ENCODE measurements at places on chromosomes 5 and 9.

GRCh38 chr9:80928697-80929096, 760.6 kb downstream of the TLE1 start:
- DNase-seq: no peak

DNA sequence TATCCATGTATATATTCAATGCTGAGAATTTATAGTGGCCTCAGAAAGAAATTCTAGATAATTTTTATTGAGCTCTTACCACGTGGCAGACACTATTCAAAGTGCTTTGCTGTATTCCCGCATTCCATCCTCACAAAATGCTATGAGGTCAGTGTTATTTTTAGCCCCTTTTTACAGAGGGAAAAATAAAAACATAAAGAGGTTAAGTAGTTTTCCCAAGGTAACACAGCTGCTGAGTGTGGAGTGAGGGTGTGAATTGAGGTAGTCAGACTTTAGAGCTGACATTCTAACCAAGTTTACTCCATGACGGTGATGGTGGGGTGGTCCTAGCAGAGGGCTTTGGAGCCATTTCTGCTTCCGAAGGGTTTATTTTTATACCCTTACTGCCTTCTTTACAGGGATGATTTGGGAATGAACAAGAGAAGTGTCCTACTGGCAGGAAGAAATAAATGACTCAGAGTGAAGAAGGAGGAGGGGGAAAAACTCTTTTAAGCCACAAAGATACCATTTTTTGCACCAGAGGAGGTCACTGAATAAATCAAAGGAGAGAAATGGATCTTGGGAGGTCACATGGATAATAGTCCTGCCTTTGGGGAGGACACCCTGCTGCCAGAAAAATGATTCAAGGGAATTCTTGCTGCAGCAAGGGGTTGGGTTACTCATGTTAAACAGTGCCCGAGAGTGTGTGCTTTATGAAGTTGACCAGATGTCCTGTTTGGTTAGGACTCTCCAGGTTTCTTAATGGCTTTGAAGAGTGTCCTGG, 76.1 kb downstream of the HMHB1 start:
- DNase-seq: no peak

- DNase-seq: no peak
Observed at GRCh38 chr5:10702911-10703491, 58.0 kb downstream of the DAP start.

DNA sequence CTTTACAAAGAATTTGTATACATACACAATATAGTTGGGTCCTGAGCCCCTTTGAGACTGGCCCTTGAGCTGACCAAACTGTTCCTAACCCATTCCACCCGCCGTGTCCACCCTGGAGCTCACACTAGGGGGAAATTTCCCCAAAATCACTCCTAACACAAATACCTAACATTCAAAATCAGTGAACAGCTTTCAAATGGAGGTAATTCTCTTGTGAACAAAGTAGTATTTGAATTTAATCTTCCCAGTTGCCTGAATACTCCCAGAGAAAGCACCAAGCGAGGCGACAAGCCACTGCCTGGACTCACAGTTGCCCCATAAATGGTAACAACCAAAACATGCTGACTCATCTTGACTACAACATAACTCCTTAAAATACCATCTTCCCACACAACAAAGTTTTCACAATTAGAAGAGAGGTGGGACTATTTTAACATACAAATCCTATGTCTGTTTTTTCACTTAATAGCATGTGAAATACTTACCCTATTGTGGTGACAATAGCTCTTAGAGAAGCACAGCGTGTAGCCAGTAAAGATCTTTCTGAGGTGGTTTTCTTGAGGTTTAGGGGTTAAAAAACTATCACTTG, 31.7 kb upstream of the SCAMP1 start:
- no peak for DNase-seq

DNA sequence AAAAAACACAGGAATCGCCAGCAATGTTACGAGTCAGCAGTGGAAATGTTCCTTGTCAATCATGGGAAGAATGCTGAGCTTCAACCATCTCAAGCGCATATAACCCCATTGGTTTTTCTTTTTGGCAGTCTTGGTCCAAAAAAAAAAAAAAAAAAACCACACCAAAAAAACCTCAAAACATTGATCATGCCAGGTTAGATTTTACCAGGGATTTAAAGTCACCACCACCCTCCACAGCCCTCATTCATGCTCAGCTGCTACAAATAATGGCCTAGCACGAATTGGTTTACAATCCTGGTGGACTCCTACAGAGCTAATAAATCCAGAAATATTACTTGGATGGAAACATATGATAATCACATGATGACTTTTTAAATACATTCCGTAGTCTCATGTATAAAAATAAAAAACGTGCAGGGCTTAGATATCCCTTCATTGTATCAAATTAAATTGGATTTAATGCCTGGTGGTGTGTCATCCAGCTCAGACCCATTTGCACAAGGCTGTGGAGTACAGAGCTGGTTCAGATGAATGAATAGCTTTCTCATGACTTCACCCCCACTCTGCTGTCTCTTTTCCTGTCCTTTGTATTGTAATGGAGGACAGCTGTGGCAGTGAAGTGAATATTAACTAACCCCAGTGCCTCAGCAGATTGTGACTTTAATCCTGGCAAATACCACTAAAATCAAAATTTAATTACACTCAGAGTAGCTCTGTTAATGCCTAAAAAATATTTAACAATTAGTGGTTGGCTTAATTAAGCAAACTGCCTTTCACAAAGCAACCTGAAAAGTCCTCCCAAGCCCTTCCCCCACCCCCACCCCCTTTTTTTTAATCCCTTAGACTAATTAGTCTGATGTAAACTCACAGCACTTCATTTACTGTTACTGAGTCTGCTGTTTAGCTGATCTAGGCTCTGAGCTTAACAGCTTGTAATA, 626.5 kb upstream of the ZNF608 start:
- no peak for DNase-seq

DNA sequence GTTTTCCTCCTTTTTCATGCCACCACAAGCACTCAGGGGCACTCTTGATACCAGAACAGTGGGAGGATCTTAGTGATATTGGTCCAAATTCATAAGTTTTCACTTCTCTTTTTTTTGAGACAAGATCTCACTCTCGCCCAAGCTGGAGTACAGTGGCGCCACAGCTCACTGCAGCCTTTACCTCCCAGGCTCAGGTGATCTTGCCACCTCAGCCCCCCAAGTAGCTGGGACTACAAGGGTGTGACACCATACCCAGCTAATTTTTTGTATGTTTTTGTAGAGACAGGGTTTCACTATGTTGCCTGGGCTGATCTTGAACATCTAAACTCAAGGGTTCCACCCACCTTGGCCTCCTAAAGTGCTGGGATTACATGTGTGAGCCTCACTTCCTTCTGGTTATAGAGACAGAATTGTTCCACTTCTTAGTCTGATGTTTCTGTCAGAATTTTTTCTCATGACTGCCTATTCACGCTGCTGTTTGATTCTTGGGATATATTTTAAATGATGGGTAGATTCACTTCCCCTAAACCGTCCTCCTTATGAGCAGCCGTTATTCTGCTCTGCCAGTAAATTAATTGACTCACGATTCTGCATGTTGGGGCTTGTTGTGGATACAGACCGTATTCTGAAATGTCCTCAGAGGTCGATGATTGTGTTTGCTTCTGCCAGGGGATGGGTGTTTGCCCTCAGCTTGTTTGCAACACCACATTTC, 30.8 kb downstream of the MTAP start:
- no peak for DNase-seq

DNA sequence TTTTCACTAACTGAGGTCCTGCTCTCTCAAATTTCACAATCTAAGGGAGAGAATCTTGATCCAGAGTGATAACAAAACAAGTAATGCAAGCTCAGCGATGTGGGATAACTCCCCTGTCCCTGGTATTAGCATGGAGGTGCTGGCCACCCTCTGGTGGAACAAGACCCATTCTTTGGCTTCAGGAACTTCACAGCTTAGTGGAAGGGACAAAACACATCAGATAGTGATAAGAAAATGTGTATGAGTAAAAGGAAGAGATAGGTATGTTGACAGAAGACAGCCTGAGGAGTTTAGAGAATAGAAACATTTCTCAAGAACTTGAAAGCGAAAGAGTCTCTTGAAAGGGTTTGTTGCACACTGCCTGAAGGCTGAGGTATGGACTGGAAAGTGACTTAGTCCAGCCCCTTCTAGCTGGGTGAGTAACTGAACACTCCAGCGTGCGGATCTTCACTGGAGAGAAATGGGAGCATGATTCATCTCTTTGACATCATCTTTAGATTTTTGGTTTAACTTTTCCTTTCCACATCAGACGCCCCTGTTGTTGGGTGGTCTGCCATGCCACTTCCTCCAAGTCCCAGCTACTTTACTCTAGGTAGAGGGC, 25.4 kb upstream of the ZSWIM6 start:
- no peak for DNase-seq

DNA sequence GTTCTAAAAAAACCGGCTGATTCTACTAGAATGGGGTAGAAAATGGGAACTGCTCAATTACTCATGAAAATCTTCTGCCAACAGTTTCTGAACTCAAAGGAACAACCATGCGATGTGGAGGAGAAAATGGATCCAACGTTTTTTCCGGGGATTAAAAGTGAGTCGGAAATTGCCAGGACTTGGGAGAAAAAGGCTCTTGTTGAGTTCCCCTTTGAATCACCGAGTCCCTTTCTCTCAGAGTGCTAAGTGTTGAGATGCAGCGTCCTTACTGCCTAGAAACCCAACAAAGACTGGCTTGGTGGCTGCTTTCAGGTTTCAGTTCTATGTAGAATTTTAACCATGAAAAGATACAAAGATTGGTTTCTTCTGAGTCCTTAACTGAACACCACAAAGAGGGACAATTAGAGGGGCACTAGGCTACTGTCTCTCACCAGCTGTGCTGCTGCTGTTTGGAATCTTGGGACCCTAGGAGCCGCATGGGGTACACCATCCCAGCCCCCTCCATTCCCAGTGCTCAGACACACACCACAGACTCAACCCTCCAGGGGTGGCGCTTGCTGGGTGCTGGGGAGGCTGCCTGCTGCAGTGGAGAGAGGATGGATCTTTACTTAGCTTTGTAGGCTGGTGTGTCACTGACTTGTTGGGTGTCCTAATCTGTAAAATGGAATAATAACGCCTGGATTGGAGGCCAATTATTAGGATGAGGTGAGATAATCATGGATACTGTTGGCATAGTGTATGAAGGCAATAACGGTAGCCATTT, 21.5 kb upstream of the NEUROG1 start:
- DNase-seq: no peak

DNA sequence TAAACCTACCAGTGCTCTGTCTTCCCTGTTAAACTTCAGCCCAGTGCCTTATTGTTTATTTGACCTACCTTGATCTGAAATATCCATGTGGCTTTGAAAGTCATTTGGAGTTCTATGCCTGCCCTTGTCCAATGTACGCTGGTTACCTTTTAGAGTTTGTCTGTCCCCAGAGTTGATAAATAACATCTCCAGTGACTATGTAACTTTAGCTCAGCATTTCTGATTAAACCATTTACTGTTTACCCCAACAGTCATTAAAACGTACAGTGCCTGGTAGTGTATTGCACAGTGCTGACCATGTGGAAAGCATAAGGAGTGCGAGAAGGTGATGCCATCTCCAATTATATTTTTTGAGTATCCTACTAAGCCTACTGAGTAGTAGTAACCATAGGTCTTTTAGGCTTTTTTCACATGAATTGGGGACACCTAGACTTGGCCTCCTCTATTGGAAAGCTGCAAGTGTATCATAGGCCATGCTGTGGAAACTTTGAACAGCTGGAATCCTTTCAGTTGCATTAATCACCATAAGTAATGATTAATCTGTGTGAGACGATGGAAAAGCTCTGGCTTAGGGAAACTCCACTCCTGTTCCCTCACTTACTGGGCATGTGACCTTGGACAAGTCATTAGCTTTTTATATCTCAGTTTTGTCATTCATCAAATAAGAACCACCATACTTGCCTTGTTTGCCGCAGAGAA, 93.5 kb downstream of the MAST4 start:
- DNase-seq: no peak

DNA sequence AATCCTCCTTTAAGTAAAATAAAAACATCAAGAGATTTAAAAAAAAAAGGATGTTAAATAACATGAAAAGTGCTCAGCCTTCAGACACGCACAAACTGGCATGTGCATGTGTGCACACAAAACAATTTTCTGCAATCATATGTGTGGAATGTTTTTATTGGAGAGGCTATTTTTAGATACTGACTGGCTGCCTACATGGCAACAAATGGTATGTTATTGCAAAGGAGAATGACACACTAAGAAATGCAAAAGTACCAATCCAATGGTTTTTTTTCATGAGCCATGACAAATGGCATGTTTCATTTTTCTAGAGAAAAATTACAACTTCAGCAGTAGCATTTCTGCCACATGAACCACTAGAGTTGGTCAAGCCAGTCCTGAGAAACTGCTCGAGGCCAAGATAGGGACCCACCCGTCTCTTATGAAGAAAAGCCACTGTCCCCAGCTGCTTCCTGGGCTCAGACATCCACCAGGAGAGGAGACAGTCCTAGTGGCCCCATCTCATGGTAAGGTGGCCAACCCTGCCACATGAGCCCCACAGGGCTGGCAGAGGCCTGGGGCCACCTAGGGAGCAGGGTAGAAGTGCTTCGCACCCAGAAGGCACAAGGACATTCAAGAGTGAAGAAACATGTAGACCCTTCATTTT, 116.4 kb downstream of the MYO10 start:
- no peak for DNase-seq

- no peak for DNase-seq
Observed at GRCh38 chr9:89993678-89994630, 389.1 kb downstream of the GADD45G start.

DNA sequence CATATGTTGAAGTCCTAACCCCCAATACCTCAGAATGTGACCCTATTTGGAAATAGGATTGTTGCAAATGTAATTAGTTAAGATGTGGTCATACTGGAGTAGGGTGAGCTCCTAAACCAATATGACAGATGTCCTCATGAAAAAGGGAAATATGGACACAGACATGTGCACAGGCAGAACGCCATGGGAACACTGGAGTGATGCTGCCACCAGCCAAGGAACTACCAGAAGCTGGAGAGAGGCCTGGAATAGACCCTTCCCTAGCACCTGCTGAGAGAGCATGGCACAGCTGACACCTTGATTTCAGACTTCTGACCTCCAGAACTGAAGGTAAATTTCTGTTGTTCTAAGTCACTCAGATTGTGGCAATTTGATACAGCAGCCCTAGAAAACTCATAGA, 110.8 kb downstream of the CTNND2 start:
- DNase-seq: no peak

DNA sequence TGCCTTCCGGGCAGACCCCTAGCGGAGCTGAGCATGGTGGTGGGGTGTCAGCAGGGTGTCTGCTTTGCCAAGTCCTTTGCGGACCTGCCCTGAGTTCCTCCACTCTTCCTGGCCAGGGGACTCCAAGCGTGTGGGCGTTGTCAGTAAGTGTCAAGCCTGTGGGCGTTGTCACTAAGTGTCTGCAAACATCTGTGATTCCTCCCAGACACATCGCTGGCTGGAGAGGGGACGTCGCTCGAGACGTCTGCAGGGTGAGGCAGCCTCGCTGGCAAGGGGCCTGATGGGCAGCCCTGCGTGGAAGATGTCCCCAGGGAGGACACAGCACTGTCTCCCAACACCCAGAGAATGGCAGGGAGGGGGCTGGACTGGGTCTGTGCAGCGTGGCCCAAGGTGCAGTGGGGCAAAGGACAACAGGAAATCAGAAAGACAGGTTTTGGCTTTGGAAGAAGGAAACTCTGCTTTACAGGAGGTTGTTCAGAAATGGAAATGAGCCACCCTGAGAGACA, 28.8 kb downstream of the ADAMTSL2 start:
- no peak for DNase-seq
